ENCODE measurements at places on chromosomes 7 and 10. TPM values are rescaled to one million over a fixed set of nuclear protein-coding genes. Genes with fewer than 3 reads are reported as not detected.

Gene LRRC18
- not detected for total RNA-seq

Gene MYL10
- total RNA-seq, result not detected

DNA sequence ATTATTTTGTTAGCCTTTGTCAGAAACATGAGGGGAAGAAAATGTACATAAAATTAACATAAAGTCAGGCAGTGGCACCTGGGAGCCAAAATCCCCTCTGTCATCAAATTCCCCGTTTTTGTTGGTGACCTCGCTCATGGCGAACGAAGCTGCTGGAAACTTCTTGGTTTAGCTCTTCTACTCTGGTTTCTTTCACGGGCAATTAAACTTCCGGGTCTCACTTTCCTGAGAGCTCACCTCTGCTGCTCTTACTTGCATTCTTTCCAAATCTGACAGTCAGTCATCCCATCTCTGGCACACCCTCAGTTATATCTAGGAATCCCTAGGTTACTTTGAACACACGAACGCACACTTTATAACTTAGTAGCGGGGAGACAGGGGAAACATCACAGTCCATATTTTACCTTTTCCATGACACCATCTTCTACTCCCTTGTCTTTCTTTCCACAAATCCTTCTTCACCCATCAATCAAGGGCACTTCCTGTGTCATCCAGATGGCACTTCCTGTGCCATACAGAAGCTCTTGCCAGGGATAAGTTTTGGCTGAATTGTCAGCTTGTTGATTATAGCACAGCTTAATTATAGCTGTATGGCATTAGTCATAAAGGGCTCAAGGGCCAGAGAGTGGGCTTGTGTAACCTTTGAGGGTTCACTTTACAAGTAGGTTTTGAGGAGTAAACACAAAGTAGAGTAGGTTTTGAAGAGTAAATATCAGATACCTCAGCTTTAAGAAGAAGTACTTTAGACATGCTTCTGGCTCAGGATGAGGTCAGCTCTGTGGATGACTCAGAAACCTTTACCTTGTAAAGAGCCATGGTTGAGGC is 105.1 kb downstream of the GATA3 start:
- DNase-seq, result no peak
- H3K4me3 ChIP-seq, result no peak overlapping the region
- no peak overlapping the region for H3K27ac ChIP-seq
- H3K27me3 ChIP-seq, result no peaks in the 10 kb centered on the region

- H3K27me3 ChIP-seq, result no peaks in the 10 kb centered on the region
- H3K27ac ChIP-seq, result no peak overlapping the region
- H3K4me3 ChIP-seq, result no peak overlapping the region
- no peaks in the 10 kb centered on the region for H3K4me1 ChIP-seq
- H3K36me3 ChIP-seq, result no peaks in the 10 kb centered on the region
Measured at GRCh38 chr7:31497516-31497915, 16.4 kb upstream of the ITPRID1 start.

GRCh38 chr7:87512906-87513305 is 37.4 kb upstream of the ABCB4 start:
- no peaks in the 10 kb centered on the region for H3K27me3 ChIP-seq
- DNase-seq, result no peak
- no peak overlapping the region for H3K4me3 ChIP-seq
- no peaks in the 10 kb centered on the region for H3K4me1 ChIP-seq
- H3K36me3 ChIP-seq, result no peaks in the 10 kb centered on the region
- no peak overlapping the region for H3K27ac ChIP-seq

All from ascending aorta (tissue), 2 donors.